ENCODE measurements at places on chromosomes 3 and 15.

- DNase-seq: no peak
These were observed 125.3 kb upstream of the ETV5 start for GRCh38 chr3:186234152-186234551.

DNA sequence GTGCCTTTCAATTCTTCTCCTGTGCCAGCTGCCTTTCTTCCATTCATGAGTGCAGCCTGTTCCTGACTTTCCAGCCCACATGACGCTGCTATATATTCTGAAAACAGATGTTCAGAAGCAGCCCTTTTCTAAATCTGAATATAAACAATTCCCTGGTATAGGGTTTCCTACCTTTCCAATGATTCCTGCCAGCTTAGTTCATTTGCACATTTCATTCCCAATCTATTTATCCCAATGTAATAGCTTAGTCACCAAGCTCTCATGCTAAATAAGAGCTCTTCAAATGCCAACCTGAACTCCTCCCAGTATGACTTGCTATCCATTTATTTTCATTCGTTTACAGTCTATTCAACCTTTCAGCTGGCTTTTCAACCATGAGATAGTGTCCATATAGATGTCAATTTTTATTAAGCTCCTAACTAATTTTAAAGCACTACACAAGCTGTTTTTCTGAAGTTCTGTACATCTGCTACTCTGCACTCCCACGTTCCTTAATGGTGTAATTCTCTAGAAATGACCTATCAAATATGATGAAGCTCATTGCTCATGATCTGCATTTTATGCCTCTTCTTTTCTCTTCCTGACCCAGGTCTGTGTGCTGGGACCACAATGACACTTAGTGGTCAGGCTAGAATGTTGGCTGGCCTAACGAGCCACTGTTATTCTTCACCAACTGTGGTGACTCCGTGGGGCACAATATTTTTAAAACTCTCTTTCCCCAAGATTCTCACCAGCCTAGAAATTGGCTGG, 605.0 kb upstream of the TBL1XR1 start:
- no peak for DNase-seq

GRCh38 chr15:26739791-26740190, 33.1 kb downstream of the GABRB3 start:
- DNase-seq: no peak

GRCh38 chr3:37907371-37907770, 45.7 kb downstream of the CTDSPL start:
- DNase-seq: no peak

DNA sequence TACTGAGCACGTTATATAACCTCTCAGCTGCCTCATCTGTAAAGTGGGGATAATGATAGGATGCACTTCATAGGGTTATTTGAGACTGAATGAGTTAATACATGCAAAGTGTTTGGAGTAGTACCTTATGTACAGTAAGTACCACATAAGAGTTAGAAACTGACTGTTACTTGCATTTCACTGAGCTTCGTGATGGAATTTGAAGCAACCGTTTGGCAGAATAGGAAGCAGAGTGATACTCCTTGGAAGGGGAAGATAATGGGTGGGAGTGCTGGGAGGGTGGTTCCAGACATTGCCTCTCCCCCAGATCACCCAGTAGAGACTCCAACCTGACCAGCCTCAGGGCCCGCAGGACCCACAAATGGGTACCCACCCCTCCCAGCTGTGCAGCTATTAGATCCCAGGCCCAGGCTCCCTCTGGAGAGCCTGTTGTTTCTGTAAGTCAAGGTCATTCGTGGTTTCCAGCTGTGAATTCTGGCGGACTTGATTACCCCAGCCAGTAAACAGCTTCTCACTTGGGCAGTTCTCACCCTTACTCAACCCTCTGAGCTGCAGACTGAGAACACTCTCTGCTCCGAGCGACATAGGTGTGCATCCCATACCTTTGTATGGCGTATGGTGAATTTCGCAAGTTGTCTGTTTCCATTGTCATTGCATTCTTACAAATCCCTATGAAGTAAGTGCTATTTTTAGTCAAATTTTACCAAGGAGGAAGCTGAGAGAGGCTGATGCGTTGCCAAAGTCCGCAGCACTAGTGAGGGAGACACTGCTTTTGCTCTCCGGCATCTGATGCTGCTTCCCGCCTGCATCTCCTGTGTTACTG, 11.1 kb downstream of the ALPK3 start:
- no peak for DNase-seq

DNA sequence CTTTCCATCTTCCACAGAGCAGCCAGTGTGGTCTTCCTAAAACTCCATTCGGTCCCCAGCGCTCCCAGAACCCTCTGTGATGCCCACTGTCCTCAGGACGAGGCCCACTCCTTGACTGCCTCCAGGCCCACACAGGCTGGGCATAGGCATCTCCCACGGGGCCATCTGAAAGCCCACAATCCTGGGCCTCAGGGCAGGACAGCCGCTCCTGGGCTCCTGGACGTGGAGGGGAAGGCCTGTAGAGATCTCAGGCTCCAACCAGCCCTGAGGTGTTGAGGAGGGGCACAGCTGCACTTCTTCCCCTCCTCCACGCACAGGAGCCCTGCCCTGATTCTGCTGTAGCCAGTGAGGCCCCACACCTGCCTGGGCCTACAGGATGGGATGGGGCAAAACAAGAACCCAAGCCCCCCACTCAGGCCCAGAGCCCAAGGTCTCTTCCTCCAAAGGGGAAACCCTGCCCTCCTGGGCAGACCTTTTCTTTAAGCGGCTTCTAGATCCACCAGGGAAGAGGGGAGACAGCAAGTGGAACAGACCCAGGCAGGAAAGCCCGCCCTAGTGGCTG, 25.9 kb downstream of the SHISA5 start:
- DNase-seq: no peak

GRCh38 chr3:196620161-196620604, 19.3 kb upstream of the NRROS start:
- peak; percentile 26 for DNase-seq

DNA sequence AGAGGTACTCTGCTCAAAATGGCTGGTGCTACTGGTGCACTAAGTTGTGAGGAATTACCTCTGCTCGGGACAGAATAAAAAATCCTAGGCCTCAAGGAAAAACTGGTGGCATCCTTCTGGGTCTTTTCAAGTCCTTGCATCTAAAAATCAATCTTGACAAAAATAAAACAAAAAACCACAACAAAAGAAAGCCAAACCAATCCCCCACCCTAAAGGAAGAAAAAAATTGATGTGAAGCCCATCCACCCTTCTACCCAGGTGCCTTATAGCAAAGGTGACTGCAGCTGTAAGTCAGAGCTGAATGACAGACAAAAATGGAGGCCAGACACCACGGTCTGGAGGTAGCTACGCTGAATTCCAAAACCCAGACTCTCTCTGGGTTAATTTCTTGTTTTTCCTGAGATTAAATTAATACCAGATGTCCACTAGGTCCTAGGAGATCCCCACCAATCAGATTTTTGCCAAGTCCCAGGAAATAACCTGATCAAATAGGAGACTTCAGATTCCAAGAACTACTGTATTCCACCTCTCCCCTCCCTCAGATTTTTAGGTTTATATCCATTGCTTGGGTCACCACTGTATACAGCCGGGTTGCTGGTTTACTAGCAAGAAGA, 33.5 kb downstream of the ABCC5 start:
- no peak for DNase-seq

DNA sequence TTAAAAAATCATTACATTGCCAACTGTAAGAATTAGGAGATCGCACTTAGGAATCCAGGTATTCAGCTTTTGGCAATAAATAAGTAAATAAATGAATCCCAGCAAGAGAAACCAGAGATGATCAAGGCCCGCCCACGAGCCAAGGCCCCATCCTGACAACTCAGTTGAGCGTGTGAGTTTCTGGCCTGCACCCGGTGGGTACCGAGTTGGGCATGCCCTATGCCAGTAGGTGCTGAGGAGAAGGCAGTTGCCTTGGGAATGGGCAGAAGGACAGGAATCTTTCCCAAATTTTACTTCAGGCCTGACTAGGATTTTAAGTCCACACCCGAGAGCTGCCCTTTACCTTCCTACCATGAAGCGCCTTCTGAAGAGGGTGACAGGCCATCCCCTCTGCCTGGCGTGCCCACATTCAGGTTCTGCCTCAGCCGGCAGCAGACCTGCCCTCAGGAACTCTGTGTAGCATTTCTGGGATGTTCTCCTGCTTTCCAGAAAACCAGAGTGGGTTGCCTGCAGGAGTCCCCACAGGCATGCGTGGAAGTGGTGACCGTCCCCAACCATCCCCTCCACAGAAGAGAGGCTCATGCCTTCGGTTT, 99.3 kb upstream of the ALDH1A3 start:
- no peak for DNase-seq

DNA sequence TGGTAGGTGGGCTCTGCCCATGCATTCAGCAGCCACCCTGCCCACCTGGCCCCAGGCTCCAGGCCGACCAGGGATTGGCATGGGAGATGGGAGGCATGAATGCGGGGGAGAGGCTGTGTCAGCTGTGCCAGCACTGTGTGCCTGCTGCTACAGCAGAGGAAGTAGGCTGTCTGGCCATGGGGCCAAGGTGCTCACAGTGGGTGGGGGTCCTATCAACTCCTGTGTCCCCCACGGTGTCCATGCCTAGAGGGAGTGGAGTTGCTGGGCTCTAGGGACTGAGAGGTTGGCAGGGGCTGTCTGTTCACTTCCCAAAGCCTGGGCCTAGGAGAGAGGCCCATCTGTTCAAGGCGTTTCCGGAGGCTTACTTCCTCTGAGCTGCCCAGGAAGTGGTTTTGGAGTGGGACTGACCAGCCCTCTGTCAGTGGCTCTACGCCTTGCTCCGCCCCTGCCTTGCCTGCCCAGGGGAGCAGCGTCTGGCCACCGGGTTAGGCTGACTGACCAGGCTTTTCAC, 5.8 kb downstream of the PRKCD start:
- DNase-seq: no peak

- DNase-seq: no peak
These were observed 60.8 kb downstream of the SNRK start for GRCh38 chr3:43346978-43347749.

DNA sequence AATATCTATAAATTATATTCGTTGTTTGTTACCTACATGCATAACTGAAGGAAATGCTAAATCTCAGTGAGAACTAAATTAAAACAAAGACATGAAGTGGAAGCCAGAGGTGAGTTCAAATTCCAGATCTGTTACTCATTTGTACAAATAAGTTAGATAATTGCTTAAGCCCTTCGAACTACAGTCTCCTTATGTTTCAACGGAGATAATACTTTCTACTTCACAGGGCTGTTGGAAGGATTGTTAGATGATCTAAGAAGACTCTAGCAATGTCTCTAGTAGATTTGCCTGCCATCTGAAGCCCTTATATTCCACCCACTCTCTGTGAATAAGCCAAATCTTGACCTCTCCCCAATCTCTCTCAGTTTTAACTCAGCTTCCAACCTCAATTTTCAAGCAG, 125.8 kb downstream of the P2RY1 start:
- DNase-seq: no peak

DNA sequence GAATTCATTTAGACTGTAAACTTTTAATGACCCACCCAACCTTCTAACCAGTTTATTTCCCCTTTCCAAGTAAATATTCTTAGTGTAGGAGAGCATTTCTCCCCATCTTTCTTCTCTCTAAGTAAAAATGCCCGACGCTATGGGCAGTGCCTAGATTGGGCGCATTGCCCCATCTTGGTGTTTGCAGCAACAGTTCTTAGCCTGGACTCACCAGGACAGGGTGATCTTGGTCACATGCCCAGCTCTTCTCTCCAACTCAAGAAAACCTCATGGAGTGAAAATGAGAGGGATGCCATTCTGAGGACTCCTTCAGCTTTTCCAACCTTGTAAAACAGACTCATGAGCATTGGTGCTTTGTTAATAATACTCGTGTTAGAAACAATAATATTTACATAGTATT, 76.7 kb downstream of the GHSR start:
- DNase-seq: no peak

- no peak for DNase-seq
These were observed 68.9 kb downstream of the SIDT1 start for GRCh38 chr3:113601240-113601639.

- DNase-seq: peak; percentile 0
These were observed 10.7 kb upstream of the CNTN6 start for GRCh38 chr3:1082108-1082507.

DNA sequence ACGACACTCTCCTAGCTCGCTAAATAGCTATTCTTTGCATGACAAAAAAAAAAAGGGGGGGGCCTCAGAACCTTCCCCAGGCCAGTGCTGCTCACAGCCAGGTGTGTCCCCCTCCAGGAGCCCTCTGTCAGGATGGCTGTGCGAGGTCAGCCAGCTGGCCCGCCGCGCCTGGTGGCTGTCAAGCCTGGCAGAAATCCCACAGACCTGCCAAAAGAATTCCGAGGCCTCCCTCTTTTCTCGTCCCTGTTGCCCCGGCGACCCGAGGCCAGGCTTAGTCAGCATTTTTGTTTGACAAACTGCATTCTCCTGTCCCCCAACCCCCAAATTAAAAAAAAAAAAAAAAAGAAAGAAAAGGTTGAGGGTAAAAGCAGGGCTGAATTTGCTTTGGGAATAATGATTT, 61.9 kb downstream of the TM4SF4 start:
- DNase-seq: no peak

DNA sequence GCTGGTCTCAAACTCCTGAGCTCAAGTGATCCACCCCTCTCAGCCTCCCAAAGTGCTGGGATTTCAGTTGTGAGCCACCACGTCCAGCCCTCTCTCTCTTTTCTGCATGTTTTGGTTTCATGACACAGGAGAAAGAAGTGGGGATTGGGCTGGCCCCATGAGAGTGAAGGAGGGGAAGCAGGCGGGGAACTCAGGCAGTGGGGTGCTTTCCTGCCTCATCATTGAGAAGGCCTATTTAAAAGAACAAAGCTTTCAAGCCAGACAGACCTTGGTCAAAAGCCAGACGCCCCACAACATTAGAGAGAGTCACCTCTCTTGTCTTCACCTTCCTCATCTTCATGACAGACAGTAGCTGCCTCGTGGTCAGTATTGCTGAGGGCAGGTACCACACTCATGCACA, 15.9 kb downstream of the PSTPIP1 start:
- no peak for DNase-seq

- no peak for DNase-seq
These were observed 4.9 kb downstream of the OXTR start for GRCh38 chr3:8764528-8764927.

- no peak for DNase-seq
These were observed 642.0 kb upstream of the KCNMB2 start for GRCh38 chr3:177894081-177894728.

DNA sequence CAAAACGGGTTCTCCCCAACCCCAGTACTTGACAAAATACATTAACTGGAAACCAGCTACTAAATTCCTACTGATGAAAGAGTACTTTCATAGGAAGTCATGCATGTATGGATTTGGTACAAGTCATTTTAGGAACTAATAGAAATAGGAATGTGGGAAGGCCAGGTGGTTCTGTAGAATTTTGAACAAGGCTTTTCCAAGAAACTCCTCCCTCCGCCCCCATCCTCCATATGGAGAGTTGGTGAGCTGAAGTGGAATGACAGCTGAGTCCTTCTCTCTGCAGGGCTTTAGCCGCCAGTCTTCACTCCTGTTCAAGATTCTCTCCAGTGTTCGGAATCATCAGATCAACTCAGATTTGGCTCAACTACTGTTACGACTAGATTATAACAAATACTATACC, 33.2 kb downstream of the TUBGCP4 start:
- DNase-seq: no peak

DNA sequence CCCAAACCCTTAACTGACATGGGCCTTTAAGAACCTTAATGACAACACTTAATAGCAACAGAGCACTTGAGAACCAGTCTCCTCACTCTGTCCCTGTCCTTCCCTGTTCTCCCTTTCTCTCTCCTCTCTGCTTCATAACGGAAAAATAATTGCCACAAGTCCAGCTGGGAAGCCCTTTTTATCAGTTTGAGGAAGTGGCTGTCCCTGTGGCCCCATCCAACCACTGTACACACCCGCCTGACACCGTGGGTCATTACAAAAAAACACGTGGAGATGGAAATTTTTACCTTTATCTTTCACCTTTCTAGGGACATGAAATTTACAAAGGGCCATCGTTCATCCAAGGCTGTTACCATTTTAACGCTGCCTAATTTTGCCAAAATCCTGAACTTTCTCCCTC, 49.9 kb downstream of the PGPEP1L start:
- no peak for DNase-seq
